ENCODE measurements at places on chromosomes 12 and 14.

- no peak for DNase-seq
Measured at GRCh38 chr12:18502422-18502968, 235.3 kb downstream of the PLCZ1 start.

- DNase-seq = no peak
Measured at GRCh38 chr12:20592556-20592955, 102.6 kb upstream of the SLCO1C1 start.

- DNase-seq = no peak
Measured at GRCh38 chr12:94079566-94080340, 68.6 kb upstream of the PLXNC1 start.

GRCh38 chr14:58669556-58670200, 31.9 kb downstream of the DACT1 start:
- no peak for DNase-seq

DNA sequence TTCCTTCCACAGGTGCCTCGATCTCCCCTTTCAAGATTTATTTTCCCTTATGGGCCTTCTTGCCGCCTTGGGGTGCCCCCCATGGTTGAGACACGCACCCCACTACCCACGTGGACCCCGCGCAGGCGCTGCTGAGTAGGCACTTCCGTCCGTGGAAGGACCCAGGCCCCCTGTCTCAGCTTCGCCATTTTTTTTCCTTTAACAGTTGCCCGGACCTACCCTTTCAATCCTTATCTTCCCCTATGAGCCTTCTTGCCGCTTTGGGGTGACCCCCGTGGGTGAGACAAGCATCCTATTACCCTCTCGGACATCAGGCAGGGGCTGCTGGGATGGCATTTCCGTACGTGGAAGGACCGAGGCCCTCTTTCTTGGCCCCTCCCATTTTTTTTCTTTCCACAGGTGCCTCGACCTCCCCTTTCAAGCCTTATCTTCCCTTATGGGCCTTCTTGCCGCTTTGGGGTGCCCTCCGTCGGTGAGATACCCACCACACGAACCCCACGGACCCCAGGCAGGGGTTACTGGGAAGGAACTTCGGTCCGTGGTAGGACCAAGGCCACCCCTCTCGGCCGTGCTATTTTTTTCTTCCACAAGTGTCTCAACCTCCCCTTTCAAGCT, 268.2 kb downstream of the ALG10 start:
- DNase-seq = no peak
